ENCODE measurements at places on chromosomes 5 and 9. TPM values are rescaled to one million over a fixed set of nuclear protein-coding genes. Genes with fewer than 3 reads are reported as not detected.

ZNF169 gene
- 3.1 TPM for total RNA-seq

RMRP gene
- 14,118 TPM for total RNA-seq

KCNV2 gene
- not detected for total RNA-seq

RUFY1 gene
- 22.9 TPM for total RNA-seq

CER1 gene
- not detected for total RNA-seq

TBC1D13 gene
- total RNA-seq = 16.9 TPM

GLRA1 gene
- not detected for total RNA-seq

GRM6 gene
- total RNA-seq = not detected

HARS1 gene
- total RNA-seq = 46.5 TPM

DNA sequence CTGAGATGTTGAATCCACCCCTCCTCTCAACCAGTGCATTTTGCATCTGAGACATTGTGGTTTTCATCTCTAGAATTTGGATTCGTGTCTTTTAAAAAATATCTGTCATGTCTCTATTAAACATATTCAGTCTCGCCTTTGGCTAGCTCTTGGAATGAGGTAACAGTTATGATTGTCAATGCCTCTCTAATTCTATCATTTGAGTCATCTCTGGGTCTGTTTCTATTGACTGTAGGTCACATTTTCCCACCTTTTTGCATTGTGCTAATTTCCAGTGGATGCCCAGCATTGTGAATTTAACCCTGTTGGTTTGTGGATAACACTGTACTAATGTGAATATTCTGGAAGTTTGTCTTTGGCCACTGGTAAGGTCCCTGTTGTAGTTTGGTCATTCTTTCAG lies 8.4 kb upstream of the SLC6A3 start:
- no peak for DNase-seq

DNA sequence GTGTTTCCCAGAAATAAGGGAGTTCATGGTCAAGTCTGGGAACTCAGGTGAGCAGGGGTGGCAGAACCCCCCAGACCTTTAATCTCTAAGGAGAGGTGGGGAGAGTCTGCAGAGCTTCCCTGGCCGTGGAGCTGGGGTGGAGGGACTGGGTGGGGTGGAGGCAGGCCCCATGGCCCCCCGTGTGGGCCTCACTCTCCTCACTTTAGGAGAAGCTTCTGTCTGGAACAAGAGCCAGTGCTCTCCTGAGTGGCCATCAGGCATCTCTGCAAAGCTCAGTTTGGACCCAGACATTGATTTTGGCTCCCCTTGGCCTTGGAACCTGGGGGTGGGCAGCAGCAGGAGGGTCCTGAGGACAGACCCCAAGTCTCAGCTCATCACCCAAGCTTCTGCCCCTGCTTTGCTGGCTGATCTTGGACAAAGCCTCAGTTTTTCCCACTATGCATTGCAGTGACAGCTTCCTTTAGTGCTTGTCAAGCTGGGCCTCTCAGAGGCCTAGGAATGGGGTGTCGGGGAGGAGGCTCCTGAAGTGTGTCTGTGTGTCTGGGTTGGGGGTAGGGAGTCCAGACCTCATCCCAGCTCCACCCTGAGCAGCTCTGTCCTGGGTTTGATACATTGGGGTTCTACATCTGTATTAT lies 3.5 kb upstream of the GBGT1 start:
- DNase-seq = no peak

DNA sequence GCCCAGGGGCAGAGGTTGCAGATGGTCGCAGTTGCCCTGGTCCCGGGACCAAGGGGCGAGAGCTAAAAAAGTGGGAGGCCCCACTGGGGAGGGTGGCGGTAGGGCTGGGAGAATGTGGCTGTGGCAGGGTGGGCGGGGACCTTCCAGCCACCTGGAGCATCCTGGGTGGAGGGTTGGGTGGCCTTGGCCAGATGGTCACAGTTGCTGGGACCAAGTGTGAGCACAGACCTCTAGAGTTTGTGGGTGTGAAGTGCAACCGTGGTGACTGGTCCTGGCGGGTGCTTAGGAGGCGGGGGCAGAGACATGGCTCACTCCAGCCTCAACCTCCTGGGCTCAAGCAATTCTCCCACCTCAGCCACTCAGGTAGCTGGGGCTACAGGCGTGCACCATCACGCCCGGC lies 5.7 kb upstream of the TRAF2 start:
- DNase-seq = no peak

DNA sequence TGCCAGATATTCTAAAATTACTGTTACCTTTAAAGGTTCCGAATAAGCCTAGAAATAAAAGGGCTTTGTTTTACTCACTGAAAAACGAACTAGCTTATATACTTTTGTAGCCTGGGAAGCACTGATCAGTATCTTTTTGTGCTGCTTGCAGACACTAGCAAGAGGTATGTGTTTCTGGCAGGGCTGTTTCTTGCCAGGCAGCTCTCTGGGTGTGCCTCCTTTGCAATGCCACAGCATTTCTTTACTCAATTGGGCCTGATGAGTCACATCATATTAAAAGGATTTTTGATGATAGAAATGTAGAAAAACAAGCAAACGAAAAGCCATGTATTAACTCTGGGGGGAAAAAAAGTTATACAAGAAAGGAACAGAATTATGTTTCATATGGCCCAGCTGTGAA lies 35.6 kb downstream of the CD180 start:
- DNase-seq = no peak

GRCh38 chr9:129197978-129198318 lies 19.9 kb upstream of the IER5L start:
- peak; percentile 52 for DNase-seq

DNA sequence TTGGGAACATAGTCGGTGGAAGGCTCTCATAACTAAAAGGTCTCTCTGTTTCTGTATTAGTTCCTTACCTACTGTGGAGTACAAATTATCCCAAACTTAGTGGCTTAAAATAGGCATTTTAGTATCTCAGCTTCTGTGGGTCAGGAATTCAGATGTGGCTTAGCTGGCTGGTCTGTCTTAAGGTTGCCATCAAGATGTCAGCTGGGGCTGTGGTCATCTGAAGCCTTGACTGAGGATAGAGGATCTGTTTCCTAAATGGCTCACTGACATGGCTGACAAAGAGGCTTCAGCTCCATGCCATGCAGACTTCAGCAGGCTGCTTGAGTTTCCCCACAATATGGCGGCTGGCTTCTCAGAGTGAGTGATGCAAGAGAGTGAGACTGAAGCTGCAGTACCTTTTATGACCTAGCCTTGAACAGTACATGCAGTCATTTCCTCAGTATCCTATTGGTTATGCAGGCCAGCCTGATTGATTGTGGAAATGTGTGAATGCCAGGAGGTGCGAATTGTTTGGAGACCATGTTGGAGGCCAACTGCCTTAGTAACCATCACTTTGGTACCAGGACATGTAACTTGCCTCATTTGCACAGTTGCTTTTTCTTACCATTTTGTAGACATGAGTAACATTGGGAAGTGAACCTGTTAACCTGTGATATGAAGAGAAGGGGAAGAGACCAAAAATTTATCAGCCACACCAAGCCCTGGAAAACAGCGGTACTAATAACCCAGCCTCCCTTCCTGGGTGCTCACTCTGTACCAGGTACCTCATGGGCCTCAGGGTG lies 152.8 kb upstream of the IER5L start:
- DNase-seq = no peak

GRCh38 chr9:133056533-133056932 lies 5.2 kb upstream of the CEL start:
- DNase-seq = no peak

DNA sequence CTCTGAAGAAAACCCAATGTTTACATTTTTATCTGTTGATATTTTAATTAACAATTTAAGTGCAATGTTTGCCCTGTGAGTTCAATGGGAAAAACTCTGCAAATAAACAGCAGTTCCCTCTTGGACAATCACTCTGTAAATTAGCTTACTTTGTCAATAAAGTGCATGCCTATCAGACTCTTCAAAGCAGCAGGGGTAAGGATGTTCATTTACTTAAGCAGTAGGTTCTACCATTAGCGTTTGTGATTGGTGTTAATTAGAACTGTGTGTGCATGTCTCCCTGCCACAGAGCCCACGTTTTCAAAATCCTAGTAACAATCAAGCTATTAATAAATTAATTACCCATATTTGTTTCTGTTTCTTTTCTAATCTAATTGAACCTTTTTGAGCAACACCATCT lies 1921.6 kb upstream of the WWC1 start:
- no peak for DNase-seq

DNA sequence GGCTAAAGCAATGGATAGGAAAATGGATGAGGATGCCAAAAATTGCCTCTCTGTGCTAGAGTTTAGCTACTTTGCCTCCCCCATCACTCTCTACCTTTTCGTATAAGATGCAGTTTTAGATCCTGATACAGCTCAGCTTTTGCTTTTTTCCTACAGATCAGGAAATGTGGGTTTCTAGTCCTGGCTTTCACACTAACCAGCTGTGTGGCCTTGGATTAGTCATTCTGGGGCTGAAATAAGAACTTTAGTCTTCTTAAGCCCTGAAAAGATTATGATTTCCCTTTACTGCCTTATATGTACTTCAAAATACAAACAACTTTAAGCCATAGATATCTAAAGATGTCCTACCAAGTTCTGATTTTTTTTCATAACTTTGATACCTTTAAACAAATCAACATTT lies 116.4 kb downstream of the BAAT start:
- no peak for DNase-seq

DNA sequence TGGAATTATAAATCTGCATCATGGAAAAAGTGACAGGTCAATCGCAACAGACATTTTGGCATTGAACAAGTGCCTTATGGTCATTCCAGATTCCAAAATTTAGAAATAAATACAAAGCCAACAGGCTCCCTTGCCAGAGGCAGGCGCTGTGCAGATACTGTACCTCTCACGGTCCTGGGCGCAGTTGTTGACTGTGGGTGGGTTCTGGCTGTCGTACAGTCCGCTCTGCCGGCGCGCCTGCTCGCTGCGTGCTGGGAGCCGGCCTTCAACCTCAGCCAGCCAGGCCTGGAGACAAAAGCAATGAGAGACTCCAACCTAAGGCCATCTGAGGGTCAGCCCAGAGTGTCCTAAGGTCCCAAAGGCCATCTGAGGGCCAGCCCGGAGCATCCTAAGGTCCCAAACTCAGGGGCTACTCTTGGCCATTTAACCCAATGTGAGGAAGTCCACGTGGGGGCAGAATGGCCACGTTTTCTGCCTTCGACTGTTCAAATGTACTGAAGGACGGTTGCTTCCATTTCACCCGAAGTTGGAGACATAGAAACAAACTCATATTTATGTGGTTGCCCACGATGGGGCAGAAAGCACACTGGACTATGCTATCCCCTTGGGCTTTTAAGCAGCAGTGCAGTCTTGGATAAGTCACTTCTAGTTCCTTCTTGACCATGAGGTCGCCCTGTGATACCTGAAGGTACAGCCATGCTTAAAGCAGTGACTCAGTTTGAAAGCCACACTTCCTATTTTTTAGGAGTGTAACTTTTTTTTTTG lies 65.2 kb downstream of the USP20 start:
- no peak for DNase-seq

- DNase-seq = no peak
Observed at GRCh38 chr5:112005623-112005930, 248.6 kb upstream of the NREP start.

DNA sequence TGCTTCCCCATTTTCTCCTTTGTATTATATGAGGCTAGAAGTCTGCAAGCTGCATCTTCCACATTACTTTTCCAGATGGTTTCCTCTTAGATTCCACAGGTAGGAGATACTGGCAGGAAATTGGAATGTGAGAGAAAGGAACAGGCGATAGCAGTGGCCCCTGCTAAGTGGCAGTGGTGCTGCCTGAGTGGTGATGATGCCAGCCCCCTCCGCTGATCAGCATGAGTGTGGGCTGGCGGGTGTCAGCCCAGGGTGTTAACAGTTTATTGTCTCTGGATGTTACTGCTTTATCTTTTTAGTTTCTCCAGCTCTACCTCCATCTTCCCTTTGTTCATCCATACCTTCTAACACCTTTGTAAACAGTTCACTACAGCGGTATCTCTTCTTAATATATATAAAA lies 13.2 kb downstream of the PDE8B start:
- no peak for DNase-seq

DNA sequence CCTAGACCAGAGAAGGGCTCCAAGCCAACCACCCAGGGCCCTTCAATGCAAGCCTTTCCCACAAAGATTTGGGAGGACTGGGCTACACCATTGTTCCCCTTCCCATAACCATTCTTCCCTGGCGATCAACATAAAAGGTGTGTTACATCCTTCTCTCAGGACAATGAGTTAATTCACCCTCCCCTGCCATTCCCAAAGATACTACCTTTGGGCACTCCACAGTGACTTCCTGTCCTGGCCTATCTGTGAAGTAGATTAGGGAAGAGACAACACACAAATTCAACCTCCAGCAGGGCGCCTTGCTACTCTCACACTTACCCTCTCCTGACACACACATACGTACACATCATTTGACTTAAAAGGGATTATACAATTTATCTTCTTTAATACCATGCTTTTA lies 23.2 kb upstream of the IL17B start:
- no peak for DNase-seq

DNA sequence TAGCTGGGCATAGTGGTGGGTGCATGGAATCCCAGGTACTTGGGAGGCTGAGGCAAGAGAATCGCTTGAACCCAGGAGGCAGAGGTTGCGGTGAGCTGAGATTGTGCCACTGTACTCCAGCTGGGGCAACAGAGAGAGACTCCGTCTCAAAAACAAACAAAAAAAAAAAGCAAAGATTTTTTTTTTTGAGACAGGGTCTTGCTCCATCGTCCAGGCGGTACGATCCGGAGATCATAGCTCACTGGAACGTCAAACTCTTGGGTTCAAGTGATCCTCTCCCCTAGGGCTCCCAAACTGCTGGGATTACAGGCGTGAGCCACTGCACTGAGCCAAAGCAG lies 37.6 kb downstream of the ABCA1 start:
- DNase-seq = no peak

DNA sequence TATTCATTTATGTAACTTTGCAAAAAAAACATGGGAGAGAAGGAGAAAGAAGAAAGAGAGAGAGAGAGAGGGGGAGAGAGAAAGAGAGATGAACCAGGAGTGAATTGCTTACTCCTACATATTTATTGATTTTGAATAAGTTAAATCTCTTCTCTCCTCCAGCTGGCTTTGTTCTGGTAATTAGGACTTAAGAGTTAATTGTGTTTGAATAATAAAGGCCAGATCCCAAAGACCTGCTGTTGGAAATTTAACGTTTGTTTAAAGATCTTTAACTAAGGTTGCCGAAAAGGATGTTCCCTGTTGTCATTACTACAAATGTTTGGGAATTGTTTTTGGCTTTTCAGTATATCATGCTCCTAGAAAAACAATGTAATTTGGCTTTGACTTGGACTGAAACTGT lies 473.0 kb downstream of the TUSC1 start:
- DNase-seq = no peak

GRCh38 chr9:15509931-15510788 lies 610 bp downstream of the PSIP1 start:
- DNase-seq = peak; percentile 54

- DNase-seq = no peak
Observed at GRCh38 chr5:123282444-123282843, 140.8 kb downstream of the CEP120 start.

- DNase-seq = no peak
Observed at GRCh38 chr5:13664377-13664776, 280.1 kb downstream of the DNAH5 start.

DNA sequence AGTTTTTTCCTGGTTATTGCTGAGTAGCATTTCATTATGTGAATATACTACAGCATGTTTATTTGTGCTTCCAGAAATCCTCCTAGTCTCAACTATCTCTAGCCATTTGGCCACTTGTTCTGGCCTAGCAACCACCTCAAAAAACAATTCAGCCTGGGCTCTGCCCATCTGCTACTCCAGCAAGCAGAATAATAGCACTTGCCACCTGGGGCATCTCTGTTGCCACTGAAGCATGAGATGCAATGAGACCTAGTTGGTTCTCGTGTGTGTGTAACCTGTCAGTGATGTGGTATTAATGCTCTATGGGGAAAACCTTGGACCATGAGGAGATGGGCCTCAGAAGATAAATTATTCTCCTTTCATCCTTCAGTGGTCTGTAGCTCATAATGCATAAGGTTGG lies 129.5 kb downstream of the RNF180 start:
- no peak for DNase-seq

GRCh38 chr5:124056991-124057723 lies 545.2 kb downstream of the CSNK1G3 start:
- peak; percentile 25 for DNase-seq

Measured in left cardiac atrium (tissue), 4 donors.